ENCODE measurements at places on chromosomes 16 and 17. TPM values are rescaled to one million over a fixed set of nuclear protein-coding genes. Genes with fewer than 3 reads are reported as not detected.

BCL7C gene
- total RNA-seq = 19.8 TPM

KRTAP2-2 gene
- not detected for total RNA-seq

SPECC1 gene
- 17.4 TPM for total RNA-seq

CORO7 gene
- 48.8 TPM for total RNA-seq

TMEM114 gene
- not detected for total RNA-seq

SMYD4 gene
- 4.0 TPM for total RNA-seq

USP6 gene
- total RNA-seq = not detected

- no peak for DNase-seq
- no peak overlapping the region for H3K4me3 ChIP-seq
- no peak overlapping the region for H3K27ac ChIP-seq
Measured at GRCh38 chr17:81557276-81558114, 5.3 kb upstream of the FAAP100 start.

GRCh38 chr17:64016231-64016784 is 4.1 kb downstream of the ICAM2 start:
- H3K4me1 ChIP-seq = peaks cover 8% of the 10 kb centered on the region
- no peak overlapping the region for H3K4me3 ChIP-seq
- DNase-seq = no peak
- H3K27ac ChIP-seq = no peak overlapping the region
- no peaks in the 10 kb centered on the region for H3K36me3 ChIP-seq

DNA sequence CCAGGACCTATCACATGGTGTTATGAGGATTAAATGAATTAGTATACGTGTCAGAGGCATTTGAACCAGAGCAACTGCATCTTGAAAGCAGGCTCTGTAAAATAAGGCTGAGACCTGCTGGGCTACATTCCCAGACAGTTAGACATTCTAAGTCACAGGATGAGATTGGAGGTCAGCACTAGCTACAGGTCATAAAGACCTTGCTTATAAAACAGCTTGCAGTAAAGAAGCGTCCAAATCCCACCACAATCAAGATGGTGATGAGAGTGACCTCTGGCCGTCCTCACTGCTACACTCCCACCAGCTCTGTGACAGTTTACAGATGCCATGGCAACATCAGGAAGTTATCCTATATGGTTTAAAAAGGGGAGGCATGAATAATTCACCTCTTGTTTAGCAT is 71.8 kb downstream of the IRF8 start:
- no peaks in the 10 kb centered on the region for H3K36me3 ChIP-seq
- H3K27ac ChIP-seq = no peak overlapping the region
- no peaks in the 10 kb centered on the region for H3K4me1 ChIP-seq
- H3K27me3 ChIP-seq = no peaks in the 10 kb centered on the region

All from body of pancreas (tissue), 4 donors.